Stimulated activated CD4-positive, alpha-beta T cell treated with anti-CD3 and anti-CD28 coated beads, Interleukin-4, amount 100 ng/mL, for 48 hours (primary cell): ENCODE measurements at places on chromosomes 4 and X.

DNA sequence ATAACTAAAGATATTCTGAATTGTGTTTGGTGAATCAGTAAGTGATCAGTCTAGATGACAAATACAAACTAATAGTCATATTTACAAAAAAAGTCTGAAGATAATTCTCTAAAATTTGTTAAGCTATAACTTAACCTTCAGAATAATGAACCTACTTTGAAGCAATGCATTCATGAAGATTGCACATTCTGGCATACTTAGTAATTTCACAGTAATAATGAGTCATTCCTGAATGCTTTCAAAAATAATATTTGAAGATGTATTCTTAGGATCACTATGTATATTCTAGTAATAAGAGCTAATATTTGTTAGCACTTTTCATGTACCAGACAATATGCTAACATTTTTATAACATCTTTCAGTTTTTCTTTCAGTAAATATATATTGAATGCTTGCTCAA lies 756.7 kb upstream of the SLIT2 start:
- DNase-seq: no peak

- no peak for DNase-seq
These were observed 73.1 kb downstream of the SPRY1 start for GRCh38 chr4:123469696-123470095.

DNA sequence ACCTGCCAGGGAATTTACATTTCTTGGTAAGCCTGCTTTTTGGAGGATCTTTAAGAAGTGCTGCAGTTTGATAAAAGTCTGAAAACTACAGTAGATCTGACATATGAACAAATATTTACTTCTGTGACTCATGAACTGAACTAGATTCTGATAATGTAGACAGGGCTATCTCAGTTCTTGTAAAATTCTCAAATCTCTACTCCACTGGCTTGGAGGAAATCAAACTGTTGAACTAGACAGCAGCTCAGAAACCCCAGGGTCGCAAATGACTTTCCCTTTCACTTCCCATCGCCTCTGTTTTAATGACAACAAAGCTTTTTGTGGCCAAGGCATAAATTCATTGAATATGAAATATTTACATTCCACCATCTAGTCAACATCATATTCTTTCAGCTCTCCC lies 15.4 kb upstream of the OCIAD1 start:
- no peak for DNase-seq

DNA sequence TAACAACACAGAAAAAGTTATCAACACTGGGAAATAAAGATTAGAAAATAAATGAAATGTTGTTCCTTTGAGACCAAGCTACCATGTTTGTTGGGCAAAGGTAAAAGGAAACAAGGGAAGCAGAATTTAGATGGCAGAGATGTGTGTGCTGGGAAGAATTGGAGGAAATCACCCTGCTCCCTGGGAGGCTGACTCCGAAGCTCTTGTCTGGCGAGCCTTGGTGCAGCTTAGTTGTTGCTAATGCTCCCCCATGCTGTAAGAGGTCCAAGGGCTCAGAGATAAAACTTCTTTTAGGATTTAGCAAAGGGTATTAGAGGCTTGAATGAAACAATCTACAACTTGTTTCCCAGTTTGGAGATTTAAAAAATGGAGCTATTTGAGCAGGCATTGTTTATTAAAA lies 123.8 kb upstream of the DDIT4L start:
- no peak for DNase-seq
